ENCODE measurements at places on chromosomes 1 and 21.
A peak's percentile ranks its signal among the peaks of the same experiment; 100 is the strongest.

GRCh38 chr1:229561141-229561540, 2.6 kb upstream of the ABCB10 start:
- H3K4me3 ChIP-seq, result no peak overlapping the region
- no peaks in the 10 kb centered on the region for H3K27me3 ChIP-seq
- no peak for DNase-seq
- H3K27ac ChIP-seq, result no peak overlapping the region
- no peaks in the 10 kb centered on the region for H3K36me3 ChIP-seq

GRCh38 chr1:5995871-5996630, 3.8 kb upstream of the NPHP4 start:
- no peak overlapping the region for H3K27ac ChIP-seq
- no peaks in the 10 kb centered on the region for H3K27me3 ChIP-seq
- H3K4me3 ChIP-seq, result no peak overlapping the region
- peaks cover 11% of the 10 kb centered on the region for H3K36me3 ChIP-seq
- peaks cover 41% of the 10 kb centered on the region for H3K4me1 ChIP-seq

- DNase-seq, result no peak
- H3K4me1 ChIP-seq, result no peaks in the 10 kb centered on the region
- H3K27me3 ChIP-seq, result no peaks in the 10 kb centered on the region
- no peaks in the 10 kb centered on the region for H3K36me3 ChIP-seq
- no peak overlapping the region for H3K27ac ChIP-seq
Measured at GRCh38 chr1:76921590-76921989, 54.3 kb downstream of the ST6GALNAC5 start.

- H3K4me3 ChIP-seq, result no peak overlapping the region
- peaks cover 3% of the 10 kb centered on the region for H3K27me3 ChIP-seq
- no peaks in the 10 kb centered on the region for H3K4me1 ChIP-seq
Measured at GRCh38 chr1:64654519-64655341, 90.1 kb upstream of the RAVER2 start.

GRCh38 chr1:64133036-64133435, 70.4 kb upstream of the UBE2U start:
- DNase-seq, result no peak
- no peak overlapping the region for H3K27ac ChIP-seq
- no peaks in the 10 kb centered on the region for H3K36me3 ChIP-seq
- H3K4me3 ChIP-seq, result no peak overlapping the region

- H3K4me3 ChIP-seq, result no peak overlapping the region
- H3K27me3 ChIP-seq, result no peaks in the 10 kb centered on the region
- peak overlapping the region; percentile 67 for H3K27ac ChIP-seq
- peaks cover 11% of the 10 kb centered on the region for H3K36me3 ChIP-seq
Measured at GRCh38 chr1:24541711-24542346, 14.1 kb upstream of the NCMAP start.

GRCh38 chr1:234507626-234508387, 28.8 kb upstream of the TARBP1 start:
- no peak overlapping the region for H3K27ac ChIP-seq
- no peak for DNase-seq
- no peaks in the 10 kb centered on the region for H3K36me3 ChIP-seq
- no peak overlapping the region for H3K4me3 ChIP-seq
- no peaks in the 10 kb centered on the region for H3K27me3 ChIP-seq
- H3K4me1 ChIP-seq, result no peaks in the 10 kb centered on the region

DNA sequence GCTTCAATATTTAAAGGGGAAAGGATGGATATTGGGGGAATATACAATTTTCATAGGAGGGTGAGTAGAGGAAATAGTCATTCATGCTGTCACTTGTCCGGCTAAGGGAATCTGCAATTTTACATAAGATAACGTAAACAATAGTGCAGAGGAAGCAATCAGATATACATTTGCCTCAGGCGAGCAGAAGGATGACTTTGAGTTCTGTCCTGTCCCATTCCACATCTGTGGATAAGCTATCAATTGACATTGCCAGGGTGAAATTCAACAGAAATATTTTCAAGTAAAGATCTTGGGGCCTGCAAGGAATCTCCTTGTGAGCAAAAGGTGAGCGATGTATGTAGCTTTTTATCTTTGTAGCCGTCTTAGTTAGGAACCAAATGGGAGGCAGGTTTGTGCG, 32.6 kb downstream of the EVA1C start:
- no peak overlapping the region for H3K4me3 ChIP-seq
- H3K36me3 ChIP-seq, result no peaks in the 10 kb centered on the region
- no peaks in the 10 kb centered on the region for H3K27me3 ChIP-seq

DNA sequence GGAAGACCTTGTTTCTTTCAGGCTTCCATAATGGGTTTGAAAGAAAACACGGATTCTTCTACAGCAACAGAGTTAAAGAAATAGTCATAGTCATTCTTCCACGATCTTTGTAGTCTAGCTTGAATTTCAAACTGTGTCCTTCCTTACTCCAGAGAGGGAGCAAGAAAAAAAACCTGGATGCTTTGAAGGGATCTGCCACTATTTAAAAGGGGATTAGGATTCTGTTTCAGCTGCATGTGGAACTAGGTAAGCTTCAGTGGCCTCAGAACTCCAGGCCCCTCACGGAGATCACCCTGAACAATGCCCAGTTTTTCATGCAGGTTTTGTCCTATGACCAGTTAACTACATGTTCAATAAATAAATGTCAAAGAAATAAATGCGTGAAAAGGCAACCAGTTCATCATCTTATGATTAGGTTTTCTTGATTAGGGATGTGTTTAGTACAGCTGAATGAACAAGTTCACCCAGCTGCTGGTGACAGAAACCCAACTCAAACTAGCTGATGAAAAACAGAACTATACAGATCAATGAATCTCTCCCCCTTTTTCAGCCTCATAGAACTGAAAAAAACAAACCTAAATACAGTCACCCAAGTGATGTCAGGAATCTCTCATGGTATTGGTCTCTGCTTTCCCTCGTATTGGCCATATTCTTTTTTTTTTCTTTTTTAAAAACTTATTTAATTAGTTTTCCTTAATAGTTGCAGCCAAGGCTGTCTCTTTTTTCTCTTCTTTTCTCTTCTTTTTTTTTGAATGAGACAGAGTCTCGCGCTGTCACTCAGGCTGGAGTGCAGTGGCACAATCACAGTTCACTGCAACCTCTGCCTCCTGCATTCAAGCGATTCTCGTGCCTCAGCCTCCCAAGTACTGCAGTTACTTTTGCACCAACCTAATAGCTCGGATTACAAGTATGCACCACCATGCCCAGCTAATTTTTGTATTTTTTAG, 14.6 kb upstream of the MPZL1 start:
- peaks cover 43% of the 10 kb centered on the region for H3K36me3 ChIP-seq
- no peaks in the 10 kb centered on the region for H3K27me3 ChIP-seq
- H3K4me1 ChIP-seq, result no peaks in the 10 kb centered on the region
- peak overlapping the region; percentile 39 for H3K27ac ChIP-seq

DNA sequence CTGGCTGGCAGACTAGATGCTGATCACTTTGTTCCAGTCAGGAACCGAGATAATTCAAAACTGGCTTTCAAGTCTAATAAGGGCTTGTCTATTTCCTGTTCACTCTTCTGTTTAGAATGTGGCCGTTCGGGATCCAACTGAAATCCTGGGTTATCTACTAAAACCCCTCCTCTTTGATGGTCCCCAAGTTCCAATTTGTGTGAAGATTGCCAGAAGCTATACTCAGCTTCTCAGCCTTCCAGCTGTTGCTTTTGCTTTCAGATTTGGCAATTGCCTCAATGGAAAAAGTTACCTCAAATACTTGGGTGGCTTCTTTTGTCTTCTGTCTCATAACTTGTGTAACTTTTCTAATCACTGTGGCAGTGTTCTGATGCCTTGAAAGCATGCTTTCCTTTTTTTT, 43.7 kb downstream of the BTBD8 start:
- H3K27me3 ChIP-seq, result no peaks in the 10 kb centered on the region
- H3K4me1 ChIP-seq, result no peaks in the 10 kb centered on the region
- peak overlapping the region; percentile 56 for H3K4me3 ChIP-seq
- H3K36me3 ChIP-seq, result no peaks in the 10 kb centered on the region
- DNase-seq, result peak; percentile 33
- H3K27ac ChIP-seq, result no peak overlapping the region

- no peaks in the 10 kb centered on the region for H3K36me3 ChIP-seq
- H3K27me3 ChIP-seq, result no peaks in the 10 kb centered on the region
- no peak overlapping the region for H3K27ac ChIP-seq
- H3K4me3 ChIP-seq, result no peak overlapping the region
Measured at GRCh38 chr1:228211531-228212414, 3.9 kb downstream of the OBSCN start.

DNA sequence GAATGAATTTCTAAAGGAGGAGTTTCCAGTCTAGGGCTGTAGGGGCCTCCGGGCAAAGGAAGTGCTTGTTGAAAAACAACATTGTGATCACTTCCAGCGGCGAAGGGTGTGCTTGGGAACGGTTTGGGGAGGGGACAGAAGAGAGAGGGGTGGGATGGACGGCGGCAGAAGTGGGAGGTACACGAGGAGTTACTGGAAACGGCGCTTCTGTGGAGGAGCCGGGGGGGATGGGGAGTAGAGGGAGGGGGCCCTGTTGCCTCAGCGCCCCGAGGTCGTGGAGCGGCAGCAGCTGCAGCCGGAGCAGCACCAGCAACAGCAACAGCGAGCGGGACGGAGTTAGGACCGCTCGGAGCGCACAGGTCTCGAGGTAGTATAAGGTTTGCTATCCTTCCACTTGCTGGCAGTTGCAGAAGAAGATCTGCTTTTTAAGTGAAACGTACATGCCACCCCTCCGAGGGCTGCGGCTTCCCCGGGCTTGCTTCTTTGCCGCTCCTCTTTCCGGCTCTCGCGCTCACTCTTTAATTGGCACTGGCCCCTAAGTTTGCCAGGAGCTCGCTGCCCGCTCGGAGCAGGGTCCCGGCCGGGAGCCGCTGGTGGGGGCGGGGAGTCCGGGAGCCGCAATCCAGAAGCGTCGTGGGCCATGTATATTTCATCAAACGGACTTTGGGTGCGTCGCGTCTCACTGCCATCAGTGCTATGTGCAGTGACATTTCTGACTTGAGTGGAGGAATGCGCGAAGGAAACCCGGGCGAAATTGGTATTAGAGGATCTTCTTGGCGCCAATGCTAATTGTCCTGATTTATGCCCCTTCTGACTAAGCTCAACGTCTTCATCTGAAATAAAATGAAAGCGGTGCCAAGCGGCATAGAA, 771 bp upstream of the NTNG1 start:
- peaks cover 20% of the 10 kb centered on the region for H3K4me1 ChIP-seq
- no peak overlapping the region for H3K4me3 ChIP-seq
- no peaks in the 10 kb centered on the region for H3K36me3 ChIP-seq
- peaks cover 32% of the 10 kb centered on the region for H3K27me3 ChIP-seq
- DNase-seq, result no peak
- no peak overlapping the region for H3K27ac ChIP-seq

- no peak overlapping the region for H3K4me3 ChIP-seq
- no peaks in the 10 kb centered on the region for H3K27me3 ChIP-seq
- no peak for DNase-seq
- no peaks in the 10 kb centered on the region for H3K4me1 ChIP-seq
Measured at GRCh38 chr21:32878661-32879060, 107.1 kb upstream of the PAXBP1 start.

DNA sequence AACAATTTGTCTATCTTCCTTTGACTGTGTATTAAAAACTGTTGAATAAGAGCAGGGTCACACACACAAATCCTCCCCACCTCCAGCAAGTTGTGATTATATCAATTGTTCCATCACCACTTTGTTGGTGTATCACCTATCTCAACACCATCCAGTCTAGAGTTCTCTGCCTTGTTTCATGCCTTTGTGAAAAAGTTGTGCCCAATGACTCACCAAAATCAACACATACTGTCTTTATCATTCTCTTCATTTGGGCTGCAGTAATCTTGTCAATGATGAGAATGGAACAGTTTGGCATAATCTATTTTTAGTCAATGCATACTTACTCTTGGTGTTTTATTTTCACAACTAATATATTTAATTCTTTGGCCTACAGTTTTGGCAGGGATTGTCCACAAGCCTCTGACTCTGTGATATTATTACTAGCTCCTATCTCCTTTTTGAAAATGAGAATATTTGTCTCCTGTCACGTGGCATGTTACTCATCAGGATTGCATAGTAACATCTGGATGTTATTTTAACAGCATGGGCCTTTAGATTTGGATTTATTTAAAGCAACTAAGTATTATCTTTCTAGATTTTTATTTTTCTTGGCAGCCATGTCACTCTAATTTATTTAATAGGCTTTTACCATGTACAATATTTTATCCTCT, 5.1 kb downstream of the C1orf87 start:
- no peak for DNase-seq
- H3K4me3 ChIP-seq, result no peak overlapping the region
- no peak overlapping the region for H3K27ac ChIP-seq

GRCh38 chr1:116432655-116433265, 59.7 kb downstream of the ATP1A1 start:
- H3K4me1 ChIP-seq, result no peaks in the 10 kb centered on the region
- no peaks in the 10 kb centered on the region for H3K36me3 ChIP-seq
- no peak overlapping the region for H3K4me3 ChIP-seq
- no peak for DNase-seq
- no peak overlapping the region for H3K27ac ChIP-seq

DNA sequence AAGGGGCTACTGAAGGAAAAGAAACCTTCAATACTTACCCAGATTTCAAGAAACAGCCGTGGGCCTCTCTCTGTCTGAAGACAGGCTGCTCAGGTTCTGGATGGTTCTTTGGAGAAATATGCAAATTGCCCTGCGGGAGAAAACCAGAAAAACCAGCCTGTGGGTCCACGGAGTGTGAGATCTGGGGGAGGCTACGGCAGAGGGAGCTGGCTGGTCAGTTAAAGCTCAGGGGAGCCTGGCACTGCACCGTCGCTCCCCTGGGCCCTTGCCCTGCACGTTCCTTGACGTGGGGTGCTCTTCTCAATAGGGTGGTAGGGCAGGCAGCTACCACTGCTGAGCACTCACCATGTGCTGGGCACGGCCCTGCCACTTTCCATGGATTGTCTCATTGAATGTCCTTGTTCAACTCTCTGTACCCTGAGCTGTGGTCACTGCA, 12.7 kb downstream of the TMCO4 start:
- H3K36me3 ChIP-seq, result peaks cover 21% of the 10 kb centered on the region
- H3K27ac ChIP-seq, result no peak overlapping the region
- peaks cover 13% of the 10 kb centered on the region for H3K4me1 ChIP-seq
- H3K27me3 ChIP-seq, result no peaks in the 10 kb centered on the region
- H3K4me3 ChIP-seq, result no peak overlapping the region

DNA sequence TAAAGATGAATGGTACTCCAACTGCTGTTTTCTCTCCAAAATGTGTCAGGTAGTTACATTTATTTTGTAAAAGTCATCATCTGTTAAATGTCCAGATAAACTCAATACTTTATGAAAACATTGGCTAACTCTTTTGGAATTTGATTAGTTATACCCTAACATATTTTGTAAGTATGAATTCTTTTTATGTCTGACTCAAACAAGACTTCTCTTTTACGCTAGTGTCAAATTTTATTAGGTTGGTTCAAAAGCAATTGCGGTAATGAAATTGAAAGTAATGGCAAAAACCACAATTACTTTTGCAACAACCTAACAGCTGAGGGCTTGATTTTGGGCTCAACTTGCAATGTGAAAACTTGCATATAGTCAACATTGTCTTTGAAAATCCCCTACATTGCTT, 41.0 kb upstream of the USP25 start:
- no peak overlapping the region for H3K4me3 ChIP-seq
- H3K36me3 ChIP-seq, result no peaks in the 10 kb centered on the region

GRCh38 chr1:207333620-207334019, 12.1 kb downstream of the CD55 start:
- H3K27ac ChIP-seq, result no peak overlapping the region
- H3K4me3 ChIP-seq, result no peak overlapping the region
- peaks cover 23% of the 10 kb centered on the region for H3K4me1 ChIP-seq
- no peaks in the 10 kb centered on the region for H3K27me3 ChIP-seq

GRCh38 chr1:19251305-19252196, at the start of the genes EMC1 and MRTO4:
Gene EMC1 (minus strand): TSS chr1:19251524. CDS start chr1:19251509, 15 bp downstream.
Gene MRTO4 (plus strand): TSS chr1:19251805. CDS start chr1:19251836, 31 bp downstream.
- H3K36me3 ChIP-seq, result peaks cover 14% of the 10 kb centered on the region
- peak within 1 kb of the TSS; percentile 97 for H3K4me3 ChIP-seq
- peak within 1 kb of the TSS; percentile 92 for H3K27ac ChIP-seq

- no peak overlapping the region for H3K4me3 ChIP-seq
- no peaks in the 10 kb centered on the region for H3K27me3 ChIP-seq
Measured at GRCh38 chr1:27395441-27396195, 3.2 kb downstream of the GPR3 start.
